ENCODE measurements at places on chromosomes 16 and 17.

DNA sequence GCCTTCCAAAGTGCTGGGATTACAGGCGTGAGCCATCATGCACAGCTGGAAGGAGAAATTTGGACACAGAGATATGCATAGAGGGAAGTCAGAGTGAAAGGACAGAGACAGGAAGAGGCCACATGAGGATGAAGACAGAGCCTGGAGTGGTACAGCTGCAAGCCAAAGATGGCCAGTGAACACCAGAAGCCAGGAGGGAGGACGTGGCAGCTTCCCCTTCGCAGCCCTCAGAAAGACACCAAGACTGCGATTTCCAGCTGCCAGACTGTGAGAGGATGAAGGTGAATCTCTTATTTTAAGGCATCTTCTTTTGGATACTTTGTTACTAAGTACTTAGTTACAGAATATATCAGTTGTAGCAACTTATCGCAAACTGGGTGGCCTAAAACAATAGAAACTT is 60.5 kb upstream of the PLCG2 start:
- no peak for DNase-seq

DNA sequence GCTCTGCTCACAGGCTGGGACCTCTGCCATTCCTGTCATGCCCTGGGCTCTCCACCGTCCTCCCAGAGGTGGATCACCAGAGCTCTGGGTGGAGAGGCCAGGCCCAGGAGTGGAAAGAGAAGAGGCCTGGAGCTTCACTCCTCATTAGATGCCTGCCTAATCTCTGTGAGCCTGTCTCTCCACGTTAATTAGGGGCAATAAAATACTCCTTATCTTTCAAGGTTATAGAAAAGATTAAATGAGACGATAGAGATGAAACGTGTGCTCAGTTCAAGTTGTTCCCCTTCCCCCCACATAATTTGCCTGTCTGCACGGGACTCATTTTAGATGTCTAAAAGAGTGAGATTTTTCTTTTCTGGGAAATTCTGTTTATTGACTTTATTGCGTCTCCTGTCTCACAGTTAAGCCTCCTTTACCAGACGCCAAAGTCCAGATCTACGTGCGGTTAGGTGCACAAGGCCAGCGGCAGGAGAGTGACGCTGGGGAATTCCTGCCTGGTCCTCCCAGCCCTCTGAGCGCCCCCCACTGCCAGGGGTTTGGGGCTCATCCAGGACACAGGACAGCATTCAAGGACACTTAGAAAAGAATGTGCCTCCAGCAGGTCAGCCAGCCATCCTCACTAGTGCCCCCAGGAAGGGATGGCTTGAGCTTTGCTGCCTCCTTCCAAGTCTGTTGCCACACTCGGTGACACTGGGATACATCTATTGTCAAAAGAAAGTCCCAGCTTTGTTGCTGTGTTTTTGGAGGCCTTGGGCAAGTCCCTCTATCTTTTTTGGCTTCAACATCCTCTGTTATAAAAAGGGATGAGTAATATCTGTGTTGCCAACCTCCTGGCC is 42.3 kb downstream of the TBX4 start:
- no peak for DNase-seq

DNA sequence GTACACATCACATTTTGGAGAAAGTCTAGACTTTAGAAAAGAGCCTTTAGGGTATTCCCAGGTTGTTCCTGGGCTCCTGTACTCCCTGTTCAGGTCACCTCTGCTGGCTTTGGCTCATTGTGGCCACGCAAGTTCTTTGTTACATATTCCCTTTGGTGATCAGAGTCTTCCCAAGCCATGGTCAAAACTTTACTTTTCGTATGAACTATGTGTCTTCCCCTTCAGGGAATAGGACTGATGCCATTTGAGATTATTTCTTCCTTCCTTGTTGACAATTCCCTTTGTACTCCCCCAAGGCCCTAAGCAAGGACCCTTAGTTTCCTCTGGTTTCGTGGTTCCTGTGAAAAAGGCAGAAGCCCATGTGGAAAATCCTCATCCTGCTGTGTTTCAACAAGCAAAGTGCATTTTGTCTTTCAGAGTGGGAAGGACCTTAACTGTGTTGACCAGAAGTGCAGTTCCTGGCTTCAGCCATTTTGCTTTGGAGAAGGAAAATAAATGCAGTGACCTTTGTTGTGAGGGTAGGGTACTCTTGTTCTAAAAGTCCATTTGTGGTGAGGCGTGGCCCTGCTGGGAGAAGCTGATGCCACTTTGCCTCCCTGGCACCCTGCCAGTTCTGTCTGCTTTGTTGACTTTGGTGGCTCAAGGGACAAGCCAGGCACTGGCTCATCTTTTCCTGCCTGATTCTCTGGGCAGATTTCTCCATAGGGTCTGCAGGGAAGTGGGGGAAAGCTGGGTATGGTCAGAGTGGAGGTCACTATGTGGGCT is 55.1 kb downstream of the ZNRF1 start:
- no peak for DNase-seq

DNA sequence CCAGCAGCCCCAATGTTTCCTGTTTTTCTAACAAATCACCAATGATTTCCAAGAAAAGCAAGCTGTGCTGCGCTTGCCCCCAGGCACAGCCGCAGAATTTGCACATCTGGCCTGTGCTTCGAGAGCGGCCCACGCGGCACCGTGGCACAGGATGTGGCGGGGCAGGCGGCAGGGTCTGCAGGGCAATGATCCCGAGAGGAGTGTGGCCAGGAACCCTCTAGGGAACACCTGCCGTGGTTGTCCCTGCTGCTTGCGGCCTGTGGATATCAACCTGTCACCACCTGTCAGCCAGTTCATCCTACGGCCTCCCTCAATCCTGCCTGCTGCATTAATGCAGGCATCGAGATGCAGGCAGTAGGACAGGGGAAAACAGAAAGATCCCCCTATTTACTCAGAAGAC is 24.0 kb downstream of the PIK3R5 start:
- no peak for DNase-seq

DNA sequence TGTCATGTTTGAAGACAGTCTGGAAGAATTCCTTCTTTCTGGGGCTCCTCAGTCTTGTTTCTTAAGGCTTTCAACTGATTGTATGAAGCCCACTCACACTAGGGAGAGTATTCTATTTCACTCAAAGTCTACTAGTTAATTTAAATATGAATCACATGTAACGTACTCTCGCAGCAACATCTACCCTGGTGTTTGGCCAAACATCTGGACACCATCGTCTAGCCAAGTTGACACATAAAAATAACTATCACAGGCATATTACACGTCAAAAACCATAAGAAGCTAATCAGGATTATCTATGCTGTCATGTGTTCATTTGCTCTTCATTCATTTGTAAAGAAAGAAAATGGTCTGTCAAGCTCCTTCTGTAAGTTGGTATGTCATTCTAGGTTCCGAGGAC is 787.4 kb downstream of the KCNJ2 start:
- DNase-seq = no peak

- DNase-seq = no peak
Measured at GRCh38 chr16:65294165-65294564, 172.3 kb upstream of the CDH11 start.

DNA sequence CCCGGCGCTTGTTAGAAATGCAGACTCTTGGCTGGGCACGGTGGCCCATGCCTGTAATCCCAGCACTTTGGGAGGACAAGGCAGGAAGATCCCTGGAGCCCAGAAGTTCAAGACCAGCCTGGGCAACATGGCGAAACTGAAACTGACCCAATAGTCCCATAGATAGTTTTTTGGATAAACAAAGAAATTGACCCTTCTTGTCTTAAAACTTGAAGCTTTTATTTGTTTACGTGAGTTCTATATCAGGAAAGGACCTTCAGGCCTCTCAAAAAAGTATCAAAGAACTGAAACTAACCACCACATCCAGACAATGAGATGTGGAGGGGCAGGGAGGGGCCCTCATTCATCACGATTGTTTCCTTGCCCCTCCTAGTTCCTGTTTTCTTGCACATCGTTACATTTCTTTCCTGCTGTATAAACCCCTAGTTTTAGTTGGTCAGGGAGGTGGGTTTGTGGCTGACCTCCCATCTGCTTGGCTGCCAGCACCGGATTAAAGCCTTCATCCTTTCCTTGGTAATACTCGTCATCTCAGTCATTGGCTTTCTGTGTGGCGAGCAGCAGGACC is 29.9 kb upstream of the PRM1 start:
- peak; percentile 89 for DNase-seq

GRCh38 chr17:78598013-78598471 is 20.8 kb upstream of the DNAH17 start:
- DNase-seq = no peak

- no peak for DNase-seq
Measured at GRCh38 chr16:24258791-24259190, 2.7 kb downstream of the CACNG3 start.

DNA sequence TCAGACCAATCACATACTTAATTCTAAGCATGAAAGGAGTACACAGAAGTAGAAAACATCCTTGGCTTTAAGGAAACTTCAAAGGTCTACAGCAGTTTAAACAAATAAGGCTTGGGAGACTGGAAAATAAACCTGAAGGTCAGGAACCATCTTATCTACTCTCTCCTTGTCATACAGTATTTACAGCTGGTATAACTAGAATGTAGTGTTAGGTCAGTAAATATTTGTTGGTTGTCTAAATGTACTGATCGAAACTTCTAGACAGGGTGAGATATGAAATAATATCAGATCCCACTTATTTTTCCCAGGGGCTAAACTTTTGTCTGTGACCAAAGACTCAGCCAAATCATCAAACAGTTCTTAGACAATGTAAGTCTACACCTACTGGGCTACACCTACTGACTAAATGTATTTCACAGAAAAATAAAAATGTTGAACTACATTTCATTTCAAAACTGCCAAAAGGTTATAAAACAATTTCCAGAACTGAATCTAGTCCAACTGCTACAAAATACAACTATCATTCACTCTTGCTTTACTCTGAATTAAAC is 27.1 kb upstream of the TMEM97 start:
- no peak for DNase-seq

DNA sequence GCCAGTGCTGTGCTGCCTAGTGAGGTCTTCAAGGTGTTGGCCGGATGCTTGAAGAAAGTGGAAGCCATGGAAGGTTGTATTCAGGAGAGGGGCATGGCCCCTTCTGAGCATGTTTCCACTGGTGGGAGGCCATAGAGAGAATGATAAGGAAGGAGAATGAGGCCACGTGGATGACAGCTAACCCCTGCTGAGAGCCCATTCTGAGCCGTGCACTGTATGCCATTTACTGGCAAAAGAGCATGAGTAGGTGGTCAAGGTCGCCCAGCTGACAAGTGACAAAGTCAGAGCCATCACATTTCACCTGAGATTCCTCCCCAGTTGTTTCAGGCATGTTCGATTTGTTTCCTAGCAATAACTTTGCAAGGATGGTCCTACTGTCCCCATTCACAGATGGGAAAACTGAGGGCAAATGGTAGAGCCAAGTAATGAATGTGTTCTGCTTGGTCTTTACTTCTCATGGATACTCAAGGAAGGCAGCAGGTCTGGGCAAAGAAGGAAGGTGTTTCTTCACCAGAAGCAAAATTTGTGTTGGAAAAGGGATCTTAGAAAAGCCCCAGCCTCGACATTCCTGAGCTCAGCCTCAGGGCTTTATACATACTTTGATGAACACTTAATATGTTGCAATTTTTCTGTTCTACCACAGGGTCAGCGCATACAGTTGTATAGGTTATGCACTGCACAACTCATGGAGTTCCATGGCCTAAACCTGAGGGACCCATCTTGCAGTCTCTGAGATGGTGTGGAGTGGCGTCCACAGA is 10.5 kb upstream of the NKD1 start:
- no peak for DNase-seq

DNA sequence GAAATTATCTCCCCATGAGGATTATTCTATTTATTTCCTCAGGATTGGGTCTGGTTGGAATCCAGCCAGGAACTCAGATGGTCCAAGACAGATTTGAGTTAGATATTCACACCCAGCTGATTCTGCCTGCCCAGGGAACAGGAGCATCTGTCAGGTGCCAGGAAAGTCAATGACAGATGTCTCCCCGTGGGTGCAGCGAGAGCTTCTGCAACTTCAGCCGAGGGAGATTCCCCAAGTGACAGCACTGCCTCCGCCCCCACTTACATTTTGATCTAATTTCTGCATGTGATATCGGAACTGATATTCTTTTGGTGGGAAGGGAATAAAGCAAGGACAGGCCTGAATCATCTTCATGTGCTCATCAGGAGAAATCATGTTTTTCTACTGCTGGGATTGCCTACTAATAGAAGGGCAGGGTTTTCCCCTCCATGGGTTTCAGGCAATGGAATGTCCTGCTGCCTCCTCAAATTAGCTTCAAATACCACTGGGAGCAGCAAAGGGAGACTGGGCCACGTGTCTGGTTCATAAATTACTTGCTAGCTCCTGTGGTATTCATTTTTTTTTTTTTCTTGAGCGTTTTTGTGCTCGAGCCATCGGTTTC is 15.7 kb upstream of the DHX8 start:
- DNase-seq = no peak

GRCh38 chr17:44273607-44274006 is 5.7 kb upstream of the SLC4A1 start:
- DNase-seq = no peak

- DNase-seq = no peak
Measured at GRCh38 chr16:85924675-85925074, 25.7 kb downstream of the IRF8 start.

GRCh38 chr16:24993722-24994686 is 21.2 kb downstream of the ARHGAP17 start:
- no peak for DNase-seq

DNA sequence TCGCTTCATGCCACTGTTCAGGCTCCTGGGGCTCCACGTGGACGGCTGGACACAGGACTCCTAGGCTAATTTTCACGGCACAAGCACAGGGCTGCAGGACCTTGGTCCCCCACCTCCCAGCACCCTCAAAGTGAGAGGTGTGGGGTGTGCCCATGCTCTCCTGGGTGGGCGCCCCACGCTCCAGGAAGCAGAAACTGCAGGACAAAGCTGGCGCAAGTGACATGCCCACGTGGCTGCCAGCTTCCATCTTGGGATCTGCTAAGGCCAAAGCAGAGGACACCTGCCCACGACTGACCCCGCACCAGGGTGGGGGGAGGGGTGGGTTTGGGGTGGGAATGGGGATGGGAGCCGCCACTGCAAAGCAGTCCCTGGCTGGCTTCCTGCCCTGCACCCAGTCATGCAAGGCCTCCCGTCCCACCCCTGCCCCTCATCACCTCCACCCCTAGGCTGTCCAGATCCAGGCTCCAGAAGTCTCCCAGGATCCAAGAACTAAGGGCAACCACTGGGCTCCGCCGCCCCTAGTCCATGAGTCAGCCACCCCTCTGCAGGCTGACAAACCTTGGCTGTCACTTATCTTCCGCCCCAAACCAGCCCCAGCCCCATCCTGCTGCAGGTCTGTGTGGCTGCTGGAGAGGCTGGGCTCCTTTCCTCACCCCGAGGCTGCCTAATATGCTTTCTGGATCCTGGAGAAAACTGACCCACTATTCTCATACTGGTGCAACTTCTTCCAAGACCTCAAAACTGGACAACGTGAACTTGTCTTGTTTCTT is 11.1 kb downstream of the USP6 start:
- DNase-seq = no peak

- no peak for DNase-seq
Measured at GRCh38 chr17:28935744-28936460, 15.4 kb downstream of the PHF12 start.

DNA sequence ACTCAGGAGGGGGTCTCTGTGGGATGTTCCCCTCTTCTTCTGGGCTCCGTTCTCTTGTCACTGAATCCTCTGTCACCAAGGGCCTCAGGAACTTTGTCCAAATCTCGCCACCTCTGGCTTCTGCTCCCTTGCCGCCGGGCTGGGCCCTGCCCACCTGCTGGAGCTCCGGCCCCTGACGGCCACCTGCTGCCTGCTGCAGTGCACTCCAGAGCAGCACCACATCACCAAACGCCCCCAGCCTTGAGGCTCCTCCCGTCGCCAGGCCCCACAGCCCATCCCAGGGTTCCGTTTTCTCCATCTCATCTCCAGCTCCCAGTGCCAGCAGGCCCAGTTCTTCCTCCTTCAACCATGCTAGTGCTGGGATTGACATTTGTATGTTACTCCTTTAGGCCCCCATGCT is 43.6 kb downstream of the FOXL1 start:
- DNase-seq = no peak

GRCh38 chr17:7363311-7363710 is 8.4 kb downstream of the TMEM95 start:
- DNase-seq = no peak
